ENCODE measurements at places on chromosomes 5 and 9.
A peak's percentile ranks its signal among the peaks of the same experiment; 100 is the strongest.

GRCh38 chr5:170614720-170615119, 110.9 kb downstream of the KCNIP1 start:
- DNase-seq: no peak

- DNase-seq: peak; percentile 43
These were observed 3.9 kb downstream of the CCDC183 start for GRCh38 chr9:136799854-136800657.

- DNase-seq: no peak
These were observed 27.4 kb downstream of the NCS1 start for GRCh38 chr9:130199605-130200004.

DNA sequence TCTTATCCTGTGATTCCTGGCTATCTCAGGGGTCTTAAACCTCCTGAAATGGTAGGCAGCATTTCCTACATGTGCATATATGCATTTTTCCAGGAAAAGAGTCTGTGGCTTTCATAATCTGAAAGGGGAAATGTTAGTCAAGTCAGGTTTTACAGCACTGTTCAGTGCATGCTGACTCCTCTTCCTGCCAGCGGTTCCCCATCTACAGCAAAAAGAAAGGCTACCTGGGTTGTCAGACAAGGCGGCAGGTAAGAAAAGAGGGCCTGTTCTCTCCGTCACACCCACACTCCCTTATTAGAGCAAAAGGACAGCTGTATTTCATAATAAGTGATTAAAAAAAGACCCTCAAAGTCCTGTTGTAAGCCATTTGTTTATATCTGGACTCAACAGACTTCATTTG, 4.3 kb upstream of the SPATA6L start:
- no peak for DNase-seq

Measured in inflammatory macrophage treated with lipopolysaccharide for 1 hour (primary cell).